ENCODE measurements at places on chromosomes 1 and 21.

GRCh38 chr1:177660188-177660587 lies 309.7 kb downstream of the SEC16B start:
- DNase-seq, result no peak

GRCh38 chr1:176017722-176018121 lies 189.4 kb downstream of the COP1 start:
- no peak for DNase-seq

GRCh38 chr1:232570007-232570406 lies 59.9 kb downstream of the SIPA1L2 start:
- no peak for DNase-seq

- DNase-seq, result no peak
Measured at GRCh38 chr1:98704474-98704873, 43.0 kb downstream of the SNX7 start.

- no peak for DNase-seq
Measured at GRCh38 chr1:202101184-202101583, 21.5 kb upstream of the GPR37L1 start.

GRCh38 chr1:168365719-168366479 lies 85.2 kb downstream of the TBX19 start:
- no peak for DNase-seq

DNA sequence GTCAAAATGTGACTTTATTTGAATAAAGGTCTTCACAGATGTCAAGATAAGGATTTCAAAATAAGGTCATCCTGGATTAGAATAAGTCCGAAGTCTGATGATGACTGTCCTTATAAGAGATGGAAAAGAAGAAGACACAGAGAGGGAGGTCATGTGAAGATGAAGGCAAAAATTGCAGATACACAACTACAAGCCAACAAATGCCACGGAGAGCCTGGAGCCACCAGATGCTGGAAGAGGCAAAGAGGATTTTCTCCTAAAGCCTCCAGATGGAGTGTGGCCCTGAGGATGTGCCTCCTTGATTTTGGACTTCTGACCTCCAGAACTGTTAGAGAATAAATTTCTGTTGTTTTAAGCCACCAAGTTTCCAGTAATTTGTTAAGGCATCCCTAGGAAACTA lies 31.2 kb downstream of the SLAMF1 start:
- no peak for DNase-seq

GRCh38 chr1:155932487-155932886 lies 1.7 kb downstream of the KHDC4 start:
- no peak for DNase-seq

DNA sequence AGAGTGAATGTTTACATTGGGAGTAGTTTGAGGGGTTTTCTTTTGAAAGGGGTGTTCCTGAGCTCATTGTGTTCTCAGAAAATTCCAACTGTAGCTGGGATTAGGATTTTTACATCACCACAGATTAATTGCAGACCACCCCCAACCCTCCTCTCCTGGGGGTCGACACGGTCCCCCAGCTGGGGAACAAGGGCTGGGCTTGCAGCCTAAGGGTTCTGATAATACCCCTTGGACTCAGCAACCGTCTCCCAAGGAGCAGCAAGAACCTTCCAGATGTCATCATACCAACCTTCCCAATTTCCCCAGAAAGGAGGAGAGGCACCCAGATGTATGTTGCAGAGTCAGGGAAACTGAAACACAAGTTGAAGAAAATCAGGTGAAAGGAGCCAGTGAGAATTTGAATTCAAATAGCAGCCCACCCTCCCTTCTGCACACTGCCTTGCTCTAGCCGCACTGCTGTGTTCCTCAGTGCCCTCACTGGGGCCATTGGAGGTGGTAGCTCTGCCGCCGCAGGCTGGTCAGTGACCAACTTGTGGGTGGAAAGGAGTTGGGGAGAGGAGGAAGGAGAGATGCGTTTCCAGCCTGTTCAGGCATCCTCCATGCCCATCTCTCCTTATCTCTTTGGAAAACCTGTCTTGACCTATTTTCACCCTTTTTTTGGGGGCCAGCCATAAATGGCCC lies 14.7 kb upstream of the IGFN1 start:
- DNase-seq, result no peak

- DNase-seq, result no peak
Measured at GRCh38 chr1:75503221-75503974, 107.5 kb downstream of the SLC44A5 start.

- no peak for DNase-seq
Measured at GRCh38 chr1:187460093-187460492, 631.3 kb downstream of the PLA2G4A start.

DNA sequence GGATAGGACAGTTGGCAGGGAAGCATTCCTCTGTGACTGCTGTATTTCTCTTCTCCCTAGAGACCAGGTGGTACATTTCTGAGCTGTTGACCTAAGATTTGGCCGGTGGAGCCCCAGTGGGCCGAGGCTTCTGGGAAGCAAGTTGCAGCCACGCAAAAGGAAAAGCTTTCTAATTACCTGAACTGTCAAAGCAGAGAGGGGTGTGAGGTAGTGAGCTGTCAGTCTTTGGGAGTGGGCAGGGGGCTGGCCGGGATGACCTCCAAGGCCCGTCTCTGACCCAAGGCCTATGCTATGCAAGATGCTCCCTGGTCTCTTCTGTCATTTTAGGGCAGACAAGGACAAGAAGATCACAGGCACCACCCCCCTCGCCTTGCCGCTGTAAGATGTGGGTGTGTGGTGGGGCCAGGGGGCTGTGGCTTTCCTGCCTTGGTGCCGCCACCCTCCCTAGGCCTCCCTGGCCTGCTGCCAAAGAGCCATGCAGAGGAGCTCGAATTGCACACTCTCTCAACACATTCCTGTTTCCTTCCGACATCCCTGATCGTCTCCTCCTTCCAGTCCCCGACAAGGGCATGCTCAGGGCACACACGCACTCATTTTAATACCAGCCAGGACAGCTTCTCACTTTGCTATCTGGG lies 7.7 kb downstream of the PADI1 start:
- DNase-seq, result peak; percentile 11

DNA sequence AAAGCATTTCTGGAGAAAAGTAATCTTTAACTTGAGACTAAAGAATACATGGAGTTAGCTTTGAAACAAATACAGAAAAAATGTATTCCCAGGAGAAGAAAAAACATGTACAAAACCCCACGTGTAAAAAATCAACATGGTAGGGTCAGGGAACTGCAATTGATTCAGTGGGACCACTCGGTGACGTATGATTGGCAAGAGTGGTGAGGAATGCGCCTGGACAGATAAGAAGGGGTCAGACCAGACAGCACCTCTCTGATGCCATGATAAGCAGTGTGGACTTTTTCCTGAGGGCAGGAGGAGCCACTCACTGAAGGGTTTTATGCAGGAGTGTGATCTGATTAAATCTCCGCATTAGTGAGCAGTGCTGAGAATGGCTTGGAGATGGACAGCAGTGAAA lies 142.5 kb downstream of the DAB1 start:
- no peak for DNase-seq

DNA sequence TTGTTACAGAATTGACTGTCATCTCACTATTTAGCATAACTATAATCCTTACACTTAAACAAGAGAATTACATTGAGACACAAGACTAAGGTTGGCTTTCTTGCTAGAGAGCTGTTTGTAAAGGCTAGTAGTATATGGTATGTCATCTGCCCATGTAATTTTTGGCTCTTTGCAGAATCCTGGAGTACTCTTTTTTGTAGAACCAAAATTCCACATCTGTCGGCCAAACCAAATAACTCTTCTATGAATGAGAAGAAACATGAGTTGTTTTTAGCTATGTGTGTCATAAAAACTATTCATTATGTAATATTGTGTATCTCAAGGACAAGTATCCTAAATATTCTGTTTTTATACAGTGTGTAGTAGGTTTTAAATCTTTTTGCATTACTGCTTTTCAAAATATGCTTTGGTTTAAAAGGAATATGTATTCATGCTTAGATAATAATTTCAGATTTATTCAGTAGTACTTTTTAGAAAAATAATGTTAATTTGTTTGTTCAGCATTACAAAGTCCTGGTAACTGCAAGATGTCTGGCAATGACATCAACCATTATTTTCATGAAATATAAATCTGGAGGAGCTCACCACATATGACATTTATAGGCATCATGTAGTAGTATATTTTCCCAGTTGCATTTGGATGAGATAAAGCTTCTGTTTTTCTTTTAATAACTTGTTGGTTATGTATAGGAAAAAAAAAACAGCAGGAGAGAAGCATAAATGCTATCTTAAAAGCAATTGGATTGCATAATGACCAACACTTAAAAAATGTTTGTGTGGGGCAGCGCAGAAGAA lies 159.8 kb downstream of the HS2ST1 start:
- no peak for DNase-seq

- no peak for DNase-seq
Measured at GRCh38 chr21:35838987-35839763, 221.2 kb downstream of the SETD4 start.

GRCh38 chr1:207787776-207788175 lies 35.9 kb downstream of the CD46 start:
- no peak for DNase-seq

DNA sequence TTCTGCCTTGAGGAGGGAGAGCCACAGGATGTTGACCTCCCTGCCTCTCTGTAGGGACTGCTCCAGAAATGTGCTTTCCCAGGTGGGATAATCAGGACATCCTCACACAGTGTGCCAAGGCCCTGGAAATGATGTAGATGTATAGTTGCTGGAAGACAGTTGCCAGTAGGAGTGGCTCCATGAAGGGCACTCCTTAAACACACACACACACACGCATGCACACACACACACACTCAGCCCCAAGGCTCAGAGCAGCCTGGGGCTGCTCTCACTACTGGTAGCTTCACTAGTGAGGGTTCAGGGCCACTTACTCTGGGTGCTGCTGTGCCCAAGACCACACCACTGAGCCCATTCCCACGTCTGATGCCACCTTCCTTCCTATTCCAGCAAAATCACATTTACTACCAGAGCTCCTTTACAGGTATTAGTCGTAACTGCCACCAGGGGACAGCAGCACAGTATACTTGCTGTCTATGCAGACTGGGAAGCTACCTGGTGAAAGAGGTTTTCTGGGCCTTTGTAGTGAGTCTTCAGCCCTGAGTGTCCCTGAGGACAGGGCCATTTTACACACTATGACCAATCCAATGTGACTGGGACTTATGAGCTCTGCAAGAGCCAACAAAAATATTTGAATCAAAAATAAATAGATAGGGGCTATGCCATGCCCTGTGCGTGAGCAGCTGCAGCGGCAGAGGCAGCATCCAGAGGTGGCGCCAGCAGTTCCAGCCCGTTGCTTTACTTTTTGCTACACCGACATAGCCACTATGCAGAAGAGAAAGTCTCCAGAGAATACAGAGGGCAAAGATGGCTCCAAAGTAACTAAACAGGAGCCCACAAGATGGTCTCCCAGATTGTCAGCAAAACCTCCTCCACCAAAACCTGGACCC lies 15.0 kb downstream of the CRNN start:
- no peak for DNase-seq

DNA sequence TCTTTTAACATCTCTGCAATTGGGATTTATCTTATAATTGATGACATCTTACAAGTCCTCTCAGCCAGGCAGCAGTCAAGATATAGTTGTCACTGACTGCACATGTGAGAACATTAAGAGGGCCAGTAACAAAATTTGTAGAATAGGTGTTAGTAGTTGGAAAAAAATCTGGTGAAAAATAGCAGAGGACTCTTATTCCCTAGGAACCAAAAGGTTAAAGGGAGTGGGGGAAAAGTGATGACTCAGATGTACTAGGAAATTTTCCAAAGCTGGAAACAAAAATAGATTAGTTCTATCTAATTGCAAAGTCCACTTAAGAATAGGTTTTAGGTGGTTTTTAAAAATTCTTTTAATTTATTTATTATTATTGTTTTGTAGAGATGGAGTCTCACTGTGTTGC lies 3.6 kb downstream of the NUP210L start:
- no peak for DNase-seq

DNA sequence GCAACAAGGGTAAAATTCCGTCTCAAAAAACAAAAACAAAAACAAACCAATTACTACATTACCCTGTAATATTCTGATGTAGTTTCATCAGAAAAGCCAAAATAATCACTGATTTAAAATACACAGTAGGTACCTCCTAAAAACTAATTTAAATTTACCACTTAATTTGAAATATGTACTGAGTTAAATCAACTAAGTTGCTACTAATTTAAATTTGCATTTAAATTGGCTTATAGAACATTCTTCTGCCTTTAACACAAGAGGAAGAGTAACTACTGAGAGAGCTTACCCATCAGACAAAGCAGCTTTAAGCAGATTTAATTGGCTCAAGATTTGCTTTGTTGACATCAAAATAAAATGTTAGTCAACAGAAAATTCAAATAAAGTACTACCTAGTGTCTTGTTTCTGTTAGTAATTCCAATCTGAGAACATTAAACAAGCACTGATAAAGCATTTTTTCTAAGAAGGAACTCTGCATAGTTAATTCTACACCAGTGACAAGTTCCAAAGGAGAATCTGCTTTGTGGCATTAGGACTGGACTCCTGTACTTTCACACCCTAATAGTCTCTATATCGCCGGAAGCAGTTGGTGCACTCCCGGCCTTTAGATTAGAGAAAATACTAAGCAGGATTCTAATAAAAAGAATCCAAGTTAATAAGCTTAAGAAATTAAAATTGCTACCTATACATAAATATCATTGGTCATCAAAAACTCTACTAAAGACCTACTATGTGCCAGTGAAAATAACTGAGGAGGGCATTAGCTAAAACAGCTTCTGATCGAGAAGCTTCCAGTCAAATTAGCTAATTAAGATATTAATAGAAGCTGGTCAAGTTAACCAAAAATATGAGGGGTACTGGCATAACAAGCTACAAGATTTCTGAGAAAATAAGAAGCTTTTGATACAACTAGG lies 8.4 kb downstream of the LUZP1 start:
- DNase-seq, result no peak

- DNase-seq, result no peak
Measured at GRCh38 chr21:43691086-43691795, 27.7 kb upstream of the PDXK start.

DNA sequence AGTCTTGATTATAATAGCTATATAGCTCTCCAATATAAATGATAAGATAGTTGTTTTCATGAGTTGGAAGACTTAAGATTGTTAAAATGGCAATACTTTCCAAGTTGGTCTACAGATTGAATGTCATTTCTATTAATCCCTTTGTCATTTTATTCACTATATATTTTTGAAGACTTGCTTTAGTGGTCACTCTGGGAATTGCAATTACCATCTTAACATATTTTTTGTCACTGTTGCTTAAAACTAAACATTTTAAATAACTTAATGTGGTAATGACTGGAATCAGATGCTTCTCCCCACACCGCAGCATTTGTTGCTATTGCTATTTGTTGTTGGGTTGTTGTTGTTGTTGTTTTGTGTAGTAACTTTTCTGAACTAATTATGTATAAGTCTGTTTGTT lies 1592.9 kb downstream of the MRPL39 start:
- DNase-seq, result no peak

- DNase-seq, result no peak
Measured at GRCh38 chr1:178849918-178850317, 21.0 kb downstream of the ANGPTL1 start.

GRCh38 chr1:82086739-82087138 lies 286.0 kb downstream of the ADGRL2 start:
- DNase-seq, result no peak

DNA sequence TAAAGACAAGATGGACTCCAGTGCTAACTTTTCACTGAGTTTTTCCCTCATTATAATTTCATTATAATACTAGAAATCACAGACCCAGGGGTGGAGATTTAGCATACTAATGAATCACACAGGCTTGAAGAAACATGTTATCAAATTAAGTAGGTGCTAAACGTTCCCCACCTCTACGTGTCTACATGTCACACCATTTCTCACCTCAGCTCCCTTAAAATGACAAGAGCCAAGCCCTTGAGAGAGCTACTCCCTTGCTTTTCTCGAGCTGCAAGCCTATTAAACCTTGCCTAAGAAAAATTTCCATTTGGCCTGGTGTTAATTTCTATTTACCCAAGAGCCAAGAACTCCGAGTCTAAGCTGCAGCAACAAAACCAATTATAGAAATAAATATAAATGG lies 396.3 kb upstream of the NEGR1 start:
- no peak for DNase-seq
